Stimulated activated CD8-positive, alpha-beta memory T cell treated with anti-CD3 and anti-CD28 coated beads, Interleukin-15, amount 100 ng/mL, for 48 hours (primary cell): ENCODE measurements at places on chromosomes 7 and 10.

GRCh38 chr7:152663931-152664330, 12.0 kb downstream of the XRCC2 start:
- DNase-seq: no peak

DNA sequence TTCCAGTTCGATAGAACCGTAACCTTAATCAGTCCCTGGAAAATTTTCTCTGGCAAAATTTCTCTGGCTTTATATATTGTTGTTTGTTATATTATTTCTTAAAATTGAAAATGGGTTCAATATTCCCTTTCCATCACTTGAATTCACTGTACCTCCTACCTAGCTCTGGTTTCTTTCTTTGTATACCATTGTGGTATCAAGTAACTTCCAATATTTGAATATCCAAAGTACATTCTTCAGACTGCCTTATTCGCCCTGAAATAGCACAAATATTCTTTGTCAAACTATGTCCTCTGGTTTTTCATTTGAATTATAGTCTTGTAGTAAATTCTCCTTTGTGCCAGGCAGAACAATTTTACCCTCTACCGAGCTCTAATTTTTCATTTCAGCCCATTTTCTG, 541.6 kb downstream of the REEP3 start:
- no peak for DNase-seq

DNA sequence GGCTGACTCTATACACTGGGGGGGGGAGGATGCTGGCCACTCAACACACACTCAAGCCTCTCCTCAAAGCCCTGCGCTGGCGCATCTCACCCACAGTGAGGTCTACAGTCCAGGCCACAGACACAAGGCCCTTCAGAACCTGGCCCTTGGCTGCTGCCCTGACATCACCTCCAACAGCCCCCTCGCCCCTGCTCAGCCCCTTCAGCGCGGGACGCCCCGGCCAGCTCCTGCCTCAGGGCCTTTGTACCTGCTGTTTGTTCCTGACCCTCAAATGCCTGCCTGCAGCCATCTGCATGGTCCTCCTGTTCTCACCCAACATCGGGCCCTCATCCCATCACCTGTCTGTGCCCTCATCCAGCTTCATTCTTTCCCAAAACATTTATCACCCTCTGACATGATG, 572.6 kb downstream of the DNAJB6 start:
- no peak for DNase-seq

- DNase-seq: no peak
Observed at GRCh38 chr10:84473136-84473535, 144.7 kb downstream of the CCSER2 start.

GRCh38 chr7:45459476-45459875, 114.7 kb upstream of the ADCY1 start:
- DNase-seq: no peak

DNA sequence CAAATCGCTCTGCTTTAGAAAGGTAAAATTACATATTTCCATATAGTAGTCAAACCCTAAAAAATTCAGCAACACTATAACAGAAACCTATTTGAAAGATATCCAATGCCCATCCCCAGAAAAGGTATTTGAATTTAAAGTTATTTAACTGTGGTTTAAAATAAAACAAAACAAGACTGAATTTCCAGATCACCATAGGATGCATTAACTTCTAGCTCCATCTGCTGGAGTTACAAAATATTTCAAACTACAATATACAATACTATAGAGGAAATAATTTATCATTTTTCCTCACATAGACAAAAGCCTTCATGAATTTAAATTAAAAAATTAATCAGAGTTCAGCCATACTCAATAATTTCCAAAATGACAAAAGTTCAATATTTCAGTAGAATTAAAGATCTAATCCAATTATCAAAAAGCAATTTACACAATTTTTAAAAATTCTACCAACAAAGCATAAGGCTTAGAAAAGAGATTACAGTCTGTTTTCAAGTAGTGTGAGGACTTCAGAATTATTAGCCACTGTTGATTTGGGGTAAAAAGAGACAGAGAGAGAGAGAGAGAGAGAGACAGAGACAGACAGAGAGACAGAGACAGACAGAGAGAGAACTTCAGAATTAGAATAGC, 75.9 kb downstream of the LMBR1 start:
- no peak for DNase-seq
